ENCODE measurements at places on chromosomes 16 and 17.

DNA sequence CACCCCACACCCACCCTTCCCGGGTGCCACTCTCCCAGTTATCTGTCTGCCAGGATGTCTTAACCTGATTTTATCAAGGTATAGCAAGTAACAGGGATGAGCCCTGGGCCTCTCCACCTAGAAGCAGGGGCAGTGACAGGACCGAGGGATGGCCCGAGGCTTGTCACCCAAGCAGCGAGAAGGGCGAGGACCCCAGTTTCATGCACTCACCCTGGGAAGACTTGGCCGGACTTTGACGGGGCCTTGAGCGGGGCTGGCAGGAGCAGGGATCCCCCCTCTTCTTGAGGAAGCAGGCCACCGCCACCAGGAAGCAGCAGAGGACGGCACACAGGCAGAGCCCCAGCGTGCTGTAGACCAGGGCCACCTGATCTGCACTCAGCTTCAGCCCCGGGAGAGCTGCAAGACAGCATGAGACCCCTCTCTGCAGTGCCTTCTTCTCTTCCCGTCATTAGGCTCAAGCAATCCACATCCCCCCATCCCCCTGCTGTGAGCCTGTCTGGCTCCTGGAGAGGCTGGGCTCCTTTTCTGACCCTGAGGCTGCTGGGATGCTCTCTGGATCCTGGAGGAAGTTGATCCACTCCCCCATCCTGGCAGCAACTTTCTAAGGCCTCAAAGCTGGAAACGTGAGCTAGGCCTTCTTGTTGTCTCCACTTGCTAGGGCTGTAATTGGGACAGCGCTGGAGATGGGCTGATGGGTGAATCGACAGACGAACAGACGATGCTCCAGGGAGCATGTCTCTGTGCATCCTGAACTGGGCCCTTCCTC lies 31.6 kb downstream of the TNFRSF13B start:
- no peak for DNase-seq

DNA sequence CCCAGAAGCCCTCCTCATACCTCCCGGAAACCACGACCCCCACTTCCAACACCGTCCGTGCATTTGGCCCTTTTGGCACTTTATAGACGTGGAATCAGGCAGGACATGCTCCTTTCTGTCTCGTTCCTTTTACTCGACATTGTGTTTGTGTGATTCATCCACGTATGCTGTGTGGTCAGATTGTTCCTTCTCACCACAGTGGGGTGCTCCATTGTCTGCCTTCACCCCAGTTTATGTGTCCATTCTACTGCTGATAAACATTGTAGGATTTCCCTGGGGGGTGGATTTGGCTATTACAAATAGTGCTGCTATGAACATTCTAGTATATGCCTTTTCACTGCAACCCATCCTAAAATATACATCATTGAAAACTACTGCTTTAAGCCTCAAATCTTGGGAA lies 28.9 kb upstream of the RPH3AL start:
- DNase-seq: no peak

- no peak for DNase-seq
Observed at GRCh38 chr17:52149626-52150025, 8.9 kb downstream of the CA10 start.

DNA sequence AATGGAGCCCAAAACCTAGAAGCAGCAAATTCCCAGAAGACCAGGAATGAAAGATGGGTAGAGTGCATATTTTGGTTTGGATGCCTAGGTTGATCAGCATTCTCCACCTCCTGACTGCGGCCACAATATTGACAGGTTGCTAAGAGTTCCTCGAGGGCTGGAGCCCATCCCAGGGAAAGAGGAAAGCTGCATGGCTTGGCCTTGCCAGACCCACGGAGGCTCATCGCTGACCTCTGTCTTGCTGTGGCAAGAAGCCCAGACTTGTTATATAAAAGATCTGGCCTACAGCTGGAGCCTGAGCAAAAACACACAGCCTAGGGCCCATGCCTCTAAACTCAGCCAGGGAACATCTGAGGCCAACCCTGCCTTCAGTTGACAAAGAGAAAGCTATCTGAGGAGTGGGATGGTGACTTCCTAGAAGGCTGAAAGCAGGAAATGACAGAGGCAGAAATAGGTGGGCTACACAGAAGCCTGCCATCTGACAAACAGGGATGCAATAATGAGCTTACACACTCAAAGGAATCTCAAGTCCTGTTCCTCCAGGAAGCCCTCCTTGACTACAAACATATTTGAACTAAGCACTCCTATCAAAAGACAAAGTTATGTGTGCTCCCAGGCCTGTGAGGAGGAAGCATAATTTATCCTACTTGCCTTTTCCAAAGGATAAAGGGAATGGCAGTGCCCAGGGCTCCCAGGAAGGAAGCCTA lies 22.5 kb upstream of the SLC35B1 start:
- DNase-seq: no peak

DNA sequence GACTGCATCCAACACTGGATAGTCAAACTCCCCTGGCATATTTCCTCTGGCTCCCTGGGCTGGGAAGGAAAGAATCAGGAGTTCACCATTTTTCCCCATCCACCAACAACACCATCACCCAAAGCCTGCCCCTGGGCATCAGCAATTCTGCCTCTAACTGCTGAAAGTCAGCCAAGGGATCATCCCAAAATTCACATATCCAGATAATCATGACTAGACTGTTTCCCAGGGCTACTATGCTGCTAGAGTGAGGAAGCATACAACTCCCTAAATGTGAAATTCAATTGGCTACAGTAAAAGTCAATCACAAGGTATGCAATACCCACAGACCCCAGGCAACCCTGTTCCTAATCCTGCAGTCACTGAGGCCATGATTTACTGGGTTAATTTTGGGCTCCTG lies 230.6 kb downstream of the C16orf95 start:
- no peak for DNase-seq

Data from stimulated activated CD8-positive, alpha-beta memory T cell treated with anti-CD3 and anti-CD28 coated beads, Interleukin-15, amount 100 ng/mL, for 4 hours (primary cell).